Kidney glomerular epithelial cell (primary cell): ENCODE measurements at places on chromosomes 12 and 14.

DNA sequence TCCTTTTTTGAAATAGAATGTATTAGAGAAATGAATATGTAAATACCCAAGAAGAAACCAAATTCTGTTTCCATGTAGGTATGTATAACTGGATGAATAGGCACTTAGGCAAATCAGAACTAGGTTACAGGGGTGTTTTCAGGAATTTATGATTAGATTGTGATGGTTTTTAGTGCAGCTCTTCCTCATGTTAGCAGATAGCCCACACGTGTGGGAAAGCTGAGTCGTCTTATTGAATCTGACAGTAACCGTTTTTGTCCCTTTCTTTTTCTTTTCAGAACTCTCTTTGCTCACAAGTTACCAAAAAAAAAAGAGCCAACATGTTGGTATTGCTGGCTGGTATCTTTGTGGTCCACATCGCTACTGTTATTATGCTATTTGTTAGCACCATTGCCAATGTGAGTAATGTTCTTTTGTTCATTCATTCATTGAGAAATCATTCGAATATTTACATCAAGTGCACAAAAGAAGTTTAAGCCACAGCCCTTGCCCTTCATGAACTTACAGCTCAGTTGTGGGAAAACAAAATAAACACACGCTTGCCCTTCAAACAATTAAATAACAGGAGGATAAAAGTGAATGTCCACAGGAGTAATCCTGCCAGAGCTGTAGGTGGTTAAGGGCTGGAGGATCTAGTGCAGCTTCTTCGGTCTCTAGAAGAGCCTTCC is 14.8 kb downstream of the EMP1 start:
- no peak for DNase-seq

- DNase-seq, result no peak
These were observed 66.0 kb upstream of the DHRS4 start for GRCh38 chr14:23887536-23887935.

GRCh38 chr12:2225696-2226095 is 172.9 kb downstream of the CACNA1C start:
- no peak for DNase-seq

DNA sequence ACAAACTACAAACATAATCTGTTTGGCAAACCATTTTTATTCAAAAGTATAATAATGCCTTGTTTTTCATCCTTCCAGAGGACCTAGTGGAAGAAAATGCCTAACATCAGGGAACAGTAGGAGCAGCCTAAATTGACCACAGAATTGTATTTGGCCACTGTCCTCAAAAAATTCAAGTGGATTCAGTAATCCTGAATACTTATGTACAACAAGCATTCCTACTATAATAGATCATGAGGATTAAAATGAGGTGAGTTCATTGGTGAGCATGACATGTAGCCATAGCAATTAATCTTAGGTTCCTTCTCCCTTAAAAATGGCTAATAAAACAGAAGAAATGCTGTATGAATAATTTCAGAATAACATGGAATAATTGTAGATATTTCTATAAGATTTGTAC is 209.3 kb downstream of the DAD1 start:
- DNase-seq, result peak; percentile 48

- no peak for DNase-seq
These were observed 107.8 kb downstream of the VCPKMT start for GRCh38 chr14:50008562-50008961.

DNA sequence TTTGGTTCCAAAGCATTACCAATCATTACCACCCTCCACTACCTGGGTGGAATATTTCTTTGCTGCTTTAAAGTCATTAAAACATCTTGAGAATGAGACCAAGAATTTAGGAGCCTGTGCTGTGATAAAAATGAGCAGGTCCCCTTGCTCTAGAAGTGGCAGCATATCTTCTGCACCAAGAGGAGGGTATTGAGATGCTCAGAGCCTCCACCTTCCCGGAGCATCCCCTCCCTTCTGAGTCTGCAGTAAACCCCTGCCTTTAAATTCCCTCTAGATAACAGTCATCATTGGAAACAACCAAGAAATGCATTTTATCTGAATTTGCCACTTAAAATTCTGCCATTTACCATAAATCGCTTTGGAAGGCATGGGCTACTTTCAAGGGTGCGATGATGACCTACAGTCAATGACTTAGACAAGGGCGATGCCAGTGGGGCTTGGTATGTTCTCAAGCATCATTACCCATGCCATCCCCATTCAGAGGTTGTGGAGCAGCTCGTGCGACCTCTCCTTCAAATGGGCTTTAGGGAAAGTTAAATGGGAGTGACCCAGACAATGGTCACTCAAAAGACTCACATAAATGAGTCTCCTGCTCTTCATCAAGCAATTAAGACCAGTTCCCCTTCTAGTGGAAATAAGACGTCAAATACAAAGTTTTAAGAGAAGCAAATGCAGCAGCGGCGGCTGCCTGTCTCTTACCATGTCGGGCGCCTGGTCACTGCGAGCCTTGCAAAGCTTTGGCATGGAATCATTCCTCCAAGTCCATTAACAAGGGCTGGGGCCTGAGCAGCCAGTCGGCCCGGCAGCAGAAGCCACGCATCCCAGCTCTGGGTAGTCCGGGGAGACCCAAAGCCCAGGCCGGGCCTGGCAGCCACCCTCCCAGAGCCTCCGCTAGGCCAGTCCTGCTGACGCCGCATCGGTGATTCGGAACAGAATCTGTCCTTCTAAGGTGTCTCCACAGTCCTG is 334.5 kb downstream of the TMEM121 start:
- no peak for DNase-seq

DNA sequence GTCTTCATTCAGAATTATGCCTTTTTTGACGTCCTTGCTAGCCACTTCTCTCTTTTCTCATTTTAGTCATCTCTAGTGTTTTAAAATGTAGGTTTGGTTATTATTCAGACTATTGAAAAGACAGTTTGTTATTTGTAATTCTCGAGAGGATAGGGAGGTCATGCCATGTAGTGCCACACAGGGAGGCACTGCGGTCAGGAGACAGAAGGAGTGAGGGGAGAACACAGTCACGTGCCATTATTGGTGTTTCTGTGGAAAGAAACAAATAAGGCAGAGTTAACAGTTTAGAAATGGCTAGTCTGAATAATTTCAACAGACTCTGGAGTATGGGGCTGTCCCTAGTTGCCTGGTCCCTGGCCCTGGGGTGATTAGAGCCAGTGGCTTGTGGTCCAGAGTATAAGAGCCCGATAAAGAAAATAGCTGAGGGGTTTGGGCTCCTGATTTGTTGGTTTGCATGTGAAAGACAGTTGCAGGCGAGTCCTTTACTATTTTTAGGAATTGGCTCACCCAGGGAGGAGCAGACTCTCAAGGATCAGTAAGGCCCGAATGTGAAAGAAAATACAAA is 278.1 kb upstream of the SEL1L start:
- DNase-seq, result no peak

- DNase-seq, result peak; percentile 73
These were observed 21.2 kb downstream of the CLECL1 start for GRCh38 chr12:9711664-9712063.

GRCh38 chr14:35304812-35305462 is 12.8 kb downstream of the PSMA6 start:
- DNase-seq, result no peak

DNA sequence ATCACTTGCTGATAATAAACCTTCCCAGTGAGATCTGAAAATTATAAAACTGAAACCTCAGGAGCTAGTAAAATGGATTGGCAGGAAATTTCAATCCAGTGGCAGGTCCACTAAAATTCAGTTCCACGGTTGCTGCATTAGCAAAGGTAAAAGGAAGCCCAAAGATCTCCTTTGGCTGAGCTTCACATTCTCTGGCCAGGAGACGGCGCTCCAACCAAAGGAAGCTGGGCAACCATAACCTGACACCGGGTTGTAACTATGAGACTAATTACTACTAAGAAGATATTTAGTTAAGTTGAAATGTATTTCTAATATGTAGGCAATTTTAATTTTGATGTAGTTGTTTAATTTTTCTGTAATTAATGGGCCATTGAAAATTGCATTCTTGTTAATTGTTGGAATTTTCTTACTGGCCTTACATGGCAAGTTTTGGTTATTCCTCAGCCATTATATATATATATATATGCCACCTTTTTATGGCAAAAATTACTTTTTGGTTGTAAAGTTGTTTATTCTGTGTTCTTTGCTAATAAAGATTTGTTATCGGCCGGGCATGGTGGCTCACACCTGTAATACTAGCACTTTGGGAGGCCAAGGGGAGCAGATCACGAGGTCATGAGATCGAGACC is 17.0 kb downstream of the OR8S1 start:
- DNase-seq, result peak; percentile 34

DNA sequence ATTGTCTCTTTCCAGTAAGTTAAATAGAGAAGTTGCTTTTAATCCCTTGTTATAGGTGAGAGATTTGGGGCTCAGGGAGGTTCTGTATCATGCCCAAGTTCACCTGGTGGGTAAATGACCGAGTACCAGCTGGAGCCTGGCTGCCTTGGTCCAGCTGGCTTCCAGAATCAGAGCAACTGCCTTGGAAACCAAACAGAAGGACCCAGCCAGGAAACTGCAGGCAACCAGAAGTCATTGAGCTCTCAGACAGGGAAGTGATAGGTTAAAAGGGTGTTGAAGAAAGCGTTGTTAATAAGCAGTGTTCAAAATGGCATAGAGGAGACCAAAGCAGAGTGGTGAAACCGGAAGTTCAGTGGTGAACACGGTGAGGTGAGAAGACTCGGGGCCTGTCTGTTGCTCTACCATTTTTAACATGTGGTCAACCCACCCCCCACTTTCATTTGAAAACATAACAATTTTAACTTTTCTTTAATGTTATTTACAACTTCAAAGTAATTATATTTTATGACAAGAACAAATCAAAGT is 54.9 kb downstream of the PLEKHG7 start:
- no peak for DNase-seq

- DNase-seq, result no peak
These were observed 49.9 kb downstream of the SSH1 start for GRCh38 chr12:108807476-108807875.
